ENCODE measurements at places on chromosomes 16 and 17.

GRCh38 chr17:76270127-76270592, 5.0 kb downstream of the UBALD2 start:
- H3K4me1 ChIP-seq: peaks cover 90% of the 10 kb centered on the region
- H3K36me3 ChIP-seq: peaks cover 53% of the 10 kb centered on the region
- DNase-seq: no peak
- no peaks in the 10 kb centered on the region for H3K27me3 ChIP-seq
- no peak overlapping the region for H3K4me3 ChIP-seq
- H3K27ac ChIP-seq: peak overlapping the region; percentile 91

GRCh38 chr17:39186481-39187002, 10.9 kb downstream of the CACNB1 start:
- no peak overlapping the region for H3K4me3 ChIP-seq
- no peaks in the 10 kb centered on the region for H3K27me3 ChIP-seq
- H3K4me1 ChIP-seq: no peaks in the 10 kb centered on the region
- peaks cover 58% of the 10 kb centered on the region for H3K36me3 ChIP-seq
- no peak for DNase-seq

DNA sequence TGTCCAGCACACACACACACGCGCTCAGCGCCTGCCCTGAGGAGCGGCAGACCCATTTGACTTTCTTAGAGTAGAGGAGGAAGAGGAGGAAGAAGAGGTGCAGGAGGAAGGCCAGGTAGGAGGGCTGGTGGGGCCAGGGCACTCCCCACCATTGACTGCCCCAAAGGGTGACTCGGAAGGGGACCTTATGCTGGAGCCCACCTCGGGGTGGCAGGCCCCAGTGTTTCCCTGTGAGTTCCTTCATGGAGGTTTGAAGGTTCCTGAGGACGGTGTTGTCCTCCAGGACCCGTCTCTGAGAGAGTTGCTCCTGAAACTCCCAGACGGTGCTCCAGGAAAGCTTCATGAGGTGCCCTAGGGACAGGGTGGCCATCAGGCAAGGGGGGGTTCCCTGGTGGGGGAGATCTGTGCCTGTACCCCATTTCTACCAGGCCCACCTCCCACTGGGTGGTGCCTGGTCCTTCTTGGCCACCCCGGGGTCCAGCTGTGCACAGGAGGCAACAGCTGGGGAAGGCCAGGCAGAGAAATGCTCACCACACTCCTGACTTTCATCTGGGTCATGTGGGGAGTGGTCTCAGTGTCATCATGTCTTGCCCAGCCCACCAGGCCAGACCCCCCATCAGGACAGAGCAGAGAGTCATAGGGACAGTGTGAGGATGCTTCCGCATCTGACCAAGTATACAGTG, 89.5 kb downstream of the TNFRSF13B start:
- DNase-seq: no peak
- no peaks in the 10 kb centered on the region for H3K27me3 ChIP-seq
- H3K27ac ChIP-seq: no peak overlapping the region
- H3K4me3 ChIP-seq: no peak overlapping the region
- H3K36me3 ChIP-seq: no peaks in the 10 kb centered on the region
- no peaks in the 10 kb centered on the region for H3K4me1 ChIP-seq

DNA sequence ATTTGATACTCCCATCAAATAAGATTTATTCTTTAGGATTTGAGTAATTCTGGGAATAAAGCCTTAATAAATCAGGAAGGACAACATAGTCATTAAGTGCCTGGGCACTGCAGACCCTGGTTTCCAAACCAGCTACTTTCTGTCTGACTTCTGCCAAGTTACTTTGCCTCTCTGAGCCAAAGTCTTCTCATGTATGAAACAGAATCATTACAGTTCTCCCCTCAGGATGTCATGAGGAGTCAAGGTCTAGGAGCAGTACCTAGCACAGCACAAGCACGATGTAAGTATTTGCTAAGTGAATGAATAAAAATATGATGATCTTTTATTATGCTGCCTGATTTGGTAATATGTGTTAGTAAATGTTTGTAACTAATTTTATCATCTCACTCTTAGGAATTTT, 30.4 kb upstream of the HEATR6 start:
- no peak overlapping the region for H3K27ac ChIP-seq
- H3K36me3 ChIP-seq: no peaks in the 10 kb centered on the region
- peaks cover 13% of the 10 kb centered on the region for H3K27me3 ChIP-seq
- no peak for DNase-seq

- H3K27me3 ChIP-seq: no peaks in the 10 kb centered on the region
- no peak for DNase-seq
- no peaks in the 10 kb centered on the region for H3K36me3 ChIP-seq
- H3K27ac ChIP-seq: no peak overlapping the region
Observed at GRCh38 chr16:63702981-63703590, 1418.8 kb downstream of the CDH11 start.

- H3K4me1 ChIP-seq: no peaks in the 10 kb centered on the region
- no peak overlapping the region for H3K27ac ChIP-seq
- no peak for DNase-seq
- no peaks in the 10 kb centered on the region for H3K36me3 ChIP-seq
Observed at GRCh38 chr16:10196999-10197398, 14.8 kb upstream of the GRIN2A start.

GRCh38 chr17:4411201-4411600, 22.5 kb upstream of the SPNS3 start:
- no peak overlapping the region for H3K4me3 ChIP-seq
- no peaks in the 10 kb centered on the region for H3K27me3 ChIP-seq
- no peak for DNase-seq

DNA sequence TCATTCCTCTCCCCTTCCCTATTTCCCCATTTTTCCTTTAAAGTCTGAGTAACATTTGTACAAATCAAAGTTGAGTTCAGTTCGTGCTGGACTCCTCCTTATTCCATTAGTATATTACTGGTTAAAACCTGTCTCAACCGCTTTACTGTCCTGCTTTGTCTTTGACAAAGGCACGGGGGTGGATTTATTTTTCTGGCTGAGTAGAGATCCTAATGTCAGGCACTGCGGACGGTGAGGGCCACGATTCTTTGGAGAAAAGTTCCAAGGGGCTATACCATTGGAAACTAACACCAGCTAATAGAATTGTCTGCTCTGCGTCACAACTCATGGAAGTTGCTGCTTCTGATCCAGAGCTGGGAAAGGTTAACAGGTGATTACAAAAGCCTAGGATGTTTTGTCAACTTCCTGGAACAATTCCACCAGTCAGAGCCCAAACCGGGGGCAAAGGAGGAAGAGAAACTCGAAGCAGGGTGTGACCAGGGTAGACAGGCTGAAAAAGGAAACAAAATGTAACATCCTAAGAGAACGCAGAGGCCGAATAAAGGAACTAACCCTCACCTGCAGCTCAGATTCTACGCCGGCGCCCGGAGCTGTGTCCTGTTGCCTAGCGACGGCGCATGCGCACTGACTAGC, 12.4 kb downstream of the TAT start:
- no peak for DNase-seq
- H3K4me3 ChIP-seq: peak overlapping the region; percentile 67
- peaks cover 20% of the 10 kb centered on the region for H3K4me1 ChIP-seq
- no peaks in the 10 kb centered on the region for H3K36me3 ChIP-seq
- H3K27me3 ChIP-seq: no peaks in the 10 kb centered on the region

Data from CD4-positive, alpha-beta T cell (primary cell).